ENCODE measurements at places on chromosomes 11 and 22.
A peak's percentile ranks its signal among the peaks of the same experiment; 100 is the strongest.

- DNase-seq: no peak
Measured at GRCh38 chr11:73496134-73496533, 101.8 kb downstream of the FAM168A start.

DNA sequence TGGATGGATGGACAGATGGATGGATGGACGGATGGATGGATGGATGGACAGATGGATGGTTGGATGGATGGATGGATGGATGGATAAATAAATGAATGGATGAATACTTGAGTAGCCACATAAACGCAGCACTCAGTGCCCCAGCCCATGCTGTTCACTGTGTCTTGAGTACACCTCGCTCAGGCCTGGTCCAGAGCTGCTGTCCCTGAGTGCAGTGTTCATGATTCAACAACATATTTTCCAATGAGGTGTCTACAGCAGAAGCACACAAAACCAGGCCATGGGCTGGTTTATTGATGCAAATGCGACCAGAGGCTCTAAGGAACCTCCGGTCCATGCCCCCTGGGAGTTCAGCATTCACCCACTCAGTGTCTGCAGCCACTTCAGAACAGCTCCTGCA lies 584.3 kb downstream of the BRD1 start:
- no peak for DNase-seq

DNA sequence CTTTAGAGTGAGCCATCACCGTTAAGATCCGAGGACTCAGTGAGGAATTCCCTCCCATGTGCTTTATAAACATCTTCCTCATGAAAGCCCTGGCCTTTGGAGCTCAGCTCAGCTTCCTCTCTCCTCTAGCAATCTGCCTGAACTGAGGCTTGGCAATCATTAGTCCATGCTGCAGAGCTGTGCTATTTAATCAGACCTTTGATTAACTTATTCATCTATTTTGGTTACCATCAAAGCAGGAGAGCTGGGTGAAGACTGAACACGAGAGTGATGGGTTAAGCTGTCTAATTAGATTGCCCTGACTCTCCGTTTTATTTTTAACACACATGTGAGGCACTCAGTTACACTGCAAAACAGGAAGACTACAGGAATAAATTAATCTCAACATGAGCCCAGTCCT lies 351.3 kb downstream of the LARGE1 start:
- no peak for DNase-seq

DNA sequence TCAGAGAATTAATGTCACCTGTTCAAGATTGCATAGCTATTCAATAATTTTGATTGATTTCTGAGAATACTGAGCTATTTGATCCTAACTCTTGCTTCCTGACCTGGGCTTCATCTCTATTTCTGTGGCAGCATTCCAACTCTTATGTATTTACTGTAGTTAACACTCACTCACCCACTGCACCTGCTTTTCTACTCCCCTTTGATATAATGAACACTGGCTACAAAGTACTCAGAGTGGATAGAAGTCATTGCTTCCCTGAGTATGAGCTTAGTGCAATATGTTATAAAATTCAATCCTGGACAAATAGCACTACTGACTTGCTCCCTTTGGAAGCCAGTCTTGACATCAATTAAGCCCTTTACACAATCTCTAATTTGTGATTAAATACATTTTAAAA lies 117.2 kb downstream of the APIP start:
- no peak for DNase-seq

- no peak for DNase-seq
Measured at GRCh38 chr11:7612661-7613393, 60.5 kb downstream of the CYB5R2 start.

DNA sequence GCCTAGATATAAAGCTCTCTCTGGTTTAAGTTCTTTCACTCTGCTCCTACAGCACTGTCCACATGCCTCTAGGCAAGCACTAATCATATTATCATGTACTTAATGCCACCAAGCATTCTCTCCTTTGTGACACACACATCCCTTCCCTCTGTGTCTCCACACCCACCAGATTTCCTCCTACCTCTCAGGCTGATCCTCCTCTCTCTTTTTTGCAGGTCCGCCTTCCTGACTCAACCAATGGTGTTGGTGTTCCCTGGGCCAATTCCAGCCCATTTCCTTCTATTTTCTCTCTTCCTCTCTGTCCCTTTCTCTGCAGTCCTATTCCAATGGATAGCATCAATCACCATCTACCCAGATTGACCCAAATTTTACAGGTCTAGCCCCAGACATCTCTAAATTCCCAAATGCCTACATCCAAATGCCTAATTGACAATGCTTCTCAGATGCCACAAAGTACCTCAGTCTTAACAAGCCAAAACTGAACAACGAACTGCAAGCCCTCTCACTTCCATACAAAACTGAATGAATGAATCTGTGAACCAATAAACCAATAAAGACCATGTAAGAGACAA lies 504 bp upstream of the ZNF215 start:
- DNase-seq: no peak

- DNase-seq: no peak
Measured at GRCh38 chr11:127493330-127494022, 492.9 kb upstream of the KIRREL3 start.

GRCh38 chr11:65274735-65275682 lies 13.2 kb downstream of the POLA2 start:
- no peak for DNase-seq

DNA sequence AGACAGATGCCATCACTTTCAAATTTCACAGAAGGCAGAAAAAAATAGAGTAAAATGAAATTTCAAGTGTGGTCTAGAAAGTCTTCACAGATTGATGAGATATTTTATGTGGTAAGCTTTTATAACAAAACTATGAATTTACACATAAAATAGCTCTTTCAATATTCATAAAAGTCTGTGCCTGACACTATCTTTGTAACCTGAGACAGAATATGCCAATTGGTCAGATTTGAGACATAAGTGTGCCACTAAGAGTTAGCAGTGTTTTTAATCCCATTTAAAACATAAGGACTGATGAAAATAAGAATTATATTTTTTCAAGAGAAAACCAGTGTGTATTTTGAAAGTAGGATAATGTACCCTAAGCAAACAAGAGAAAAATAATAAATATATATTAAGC lies 769.5 kb upstream of the LUZP2 start:
- no peak for DNase-seq

- DNase-seq: no peak
Measured at GRCh38 chr11:114236829-114237228, 59.4 kb upstream of the NNMT start.

DNA sequence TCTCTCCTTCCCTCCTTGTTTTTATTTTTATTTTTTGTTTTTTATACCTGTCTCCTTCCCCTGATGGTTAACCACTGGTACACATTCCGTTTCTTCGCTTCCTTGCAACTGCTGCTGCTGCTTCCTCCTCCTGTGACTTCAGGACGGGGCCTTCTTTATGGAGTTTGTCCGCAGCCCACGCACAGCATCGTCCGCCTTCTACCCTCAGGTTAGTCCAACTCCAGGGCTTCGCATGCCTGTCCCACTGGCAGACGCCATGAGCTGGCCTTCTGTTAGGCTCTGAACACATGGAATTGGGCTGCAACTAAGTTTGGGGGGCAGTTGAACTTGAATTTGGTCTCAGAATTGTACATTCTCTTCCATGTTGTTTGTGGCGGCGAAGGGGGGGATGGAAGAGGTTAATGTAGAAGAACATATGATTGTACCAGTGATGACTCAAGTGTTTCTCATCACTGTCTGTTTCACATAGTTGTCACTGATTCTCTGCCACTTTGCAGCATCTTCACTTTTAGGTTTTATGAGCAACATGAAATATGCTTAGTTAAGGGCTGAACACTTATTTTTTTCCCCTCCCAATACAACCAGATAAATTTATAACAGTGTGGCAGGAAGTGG lies 83.0 kb upstream of the YWHAH start:
- DNase-seq: no peak

GRCh38 chr11:118000850-118001228 lies 14.6 kb downstream of the IL10RA start:
- no peak for DNase-seq

- DNase-seq: no peak
Measured at GRCh38 chr11:106202935-106203620, 125.6 kb downstream of the AASDHPPT start.

- DNase-seq: no peak
Measured at GRCh38 chr11:128399251-128400121, 187.9 kb downstream of the ETS1 start.

DNA sequence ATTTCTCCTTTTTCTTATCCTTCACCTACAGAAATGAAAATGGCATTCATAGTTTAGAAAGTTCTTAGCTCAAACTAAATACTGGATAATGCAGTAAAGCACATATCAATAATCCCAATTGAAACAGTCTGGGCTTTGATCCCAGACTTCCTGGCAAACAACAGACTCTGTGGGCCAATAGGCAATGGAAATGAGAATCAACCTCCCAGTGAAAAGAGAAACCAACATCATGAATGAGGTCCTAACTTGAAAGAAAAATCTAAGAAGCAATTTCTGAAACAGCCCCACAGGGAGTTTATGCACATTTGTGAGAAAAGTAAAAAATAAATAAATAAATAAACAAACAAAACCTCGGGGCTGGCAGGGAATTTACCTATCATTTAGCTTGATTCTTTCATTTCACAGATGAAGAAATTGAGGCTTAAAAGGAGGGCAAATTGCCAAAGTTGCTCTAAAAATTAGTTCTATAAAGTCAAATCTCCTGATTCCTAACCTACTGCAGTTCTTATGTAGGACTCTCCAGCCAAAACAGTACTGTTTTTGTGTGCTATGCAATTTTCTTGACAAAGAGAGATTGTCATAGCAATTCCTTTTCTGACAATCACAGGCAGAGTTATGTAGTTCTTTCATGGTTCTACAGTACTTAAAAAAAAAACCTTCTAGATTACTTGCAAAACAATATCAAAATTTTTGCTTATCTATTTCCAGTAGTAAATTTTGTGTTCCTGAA lies 265.8 kb downstream of the GRM5 start:
- no peak for DNase-seq

DNA sequence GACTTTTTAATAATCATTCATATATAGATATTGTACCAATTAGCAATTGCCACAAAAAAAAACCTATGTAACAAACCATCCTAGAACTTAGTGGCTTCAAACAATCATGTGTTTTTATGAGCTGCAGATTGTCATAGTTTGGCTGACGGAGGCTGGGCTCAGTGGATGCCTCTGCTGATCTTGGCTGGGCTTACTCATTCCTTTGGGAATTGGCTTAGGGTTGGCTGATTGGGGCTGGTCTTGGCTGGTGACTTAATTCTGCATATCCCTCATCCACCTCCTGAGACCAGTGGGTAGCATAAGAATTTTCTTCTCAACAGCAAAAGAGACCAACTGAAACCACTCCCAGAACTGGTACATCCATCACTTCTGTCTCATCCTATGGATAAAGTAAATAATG lies 57.9 kb upstream of the PHF21B start:
- no peak for DNase-seq

- peak; percentile 63 for DNase-seq
Measured at GRCh38 chr22:50105208-50106100, 15.6 kb downstream of the MOV10L1 start.

GRCh38 chr11:88202498-88202897 lies 27.3 kb upstream of the RAB38 start:
- no peak for DNase-seq

DNA sequence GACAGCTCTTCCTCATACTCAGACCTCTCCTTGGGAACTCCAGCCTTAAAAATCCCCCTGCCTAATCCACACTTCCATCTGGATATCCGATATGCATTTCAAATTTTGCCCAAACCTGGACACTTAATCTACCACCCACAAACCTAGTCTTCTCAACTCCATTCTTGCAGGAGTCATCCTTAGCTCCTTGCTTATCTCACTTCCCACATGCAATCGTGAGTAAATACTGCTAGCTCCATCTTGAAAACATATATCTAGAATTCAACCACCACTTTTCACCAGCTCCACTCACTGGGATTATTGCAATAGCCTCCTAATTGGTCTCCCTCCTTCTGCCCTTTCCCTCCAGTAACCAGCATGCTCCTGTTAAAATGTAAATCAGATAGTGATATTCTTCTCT lies 2.6 kb upstream of the MYOD1 start:
- no peak for DNase-seq

DNA sequence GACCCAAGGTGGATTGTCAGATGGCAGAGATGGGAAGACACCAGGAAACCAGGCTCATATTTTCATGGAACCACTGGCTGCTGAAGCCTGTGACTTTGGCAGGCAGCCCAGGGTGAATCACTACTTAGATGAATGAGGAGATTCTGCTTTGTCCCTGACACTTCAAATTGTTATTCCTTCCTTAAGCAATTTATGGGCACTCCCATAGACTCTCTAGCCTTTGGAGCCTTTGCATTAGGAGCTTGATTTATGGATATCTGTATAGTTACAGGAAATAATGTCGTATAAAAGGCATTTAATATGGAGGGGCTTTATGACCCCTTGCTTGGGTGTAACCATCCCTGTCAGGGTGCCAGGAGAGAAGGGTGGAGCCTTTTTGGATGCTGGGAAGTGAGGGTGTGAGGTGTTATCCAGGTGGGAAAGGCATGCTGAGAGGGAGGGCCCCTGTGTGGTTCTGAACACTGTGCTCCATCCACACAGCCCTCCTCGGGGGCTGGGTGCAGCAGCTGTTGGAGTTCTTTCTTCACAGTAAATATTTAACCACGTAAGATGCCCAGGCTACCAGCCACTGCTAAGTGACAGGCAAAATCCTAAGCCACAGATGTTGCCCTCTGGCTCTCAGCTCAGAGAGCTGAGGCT lies 35.3 kb downstream of the IL18 start:
- peak; percentile 60 for DNase-seq

DNA sequence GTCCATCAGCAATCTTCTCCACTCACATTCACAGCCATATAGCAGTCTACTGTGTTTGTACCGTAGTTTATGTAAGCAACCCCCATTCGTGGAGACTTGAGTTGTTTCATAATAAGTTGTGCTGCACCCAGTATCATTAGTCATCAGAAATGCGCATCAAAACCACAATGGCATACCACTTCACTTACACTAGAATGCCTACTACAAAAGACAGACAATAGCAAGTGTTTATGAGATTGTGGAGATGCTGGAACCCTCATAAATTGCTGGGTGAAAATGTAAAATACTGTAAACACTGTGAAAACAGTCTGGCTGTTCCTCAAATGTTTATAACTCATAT lies 133.3 kb downstream of the ATXN10 start:
- peak; percentile 92 for DNase-seq

DNA sequence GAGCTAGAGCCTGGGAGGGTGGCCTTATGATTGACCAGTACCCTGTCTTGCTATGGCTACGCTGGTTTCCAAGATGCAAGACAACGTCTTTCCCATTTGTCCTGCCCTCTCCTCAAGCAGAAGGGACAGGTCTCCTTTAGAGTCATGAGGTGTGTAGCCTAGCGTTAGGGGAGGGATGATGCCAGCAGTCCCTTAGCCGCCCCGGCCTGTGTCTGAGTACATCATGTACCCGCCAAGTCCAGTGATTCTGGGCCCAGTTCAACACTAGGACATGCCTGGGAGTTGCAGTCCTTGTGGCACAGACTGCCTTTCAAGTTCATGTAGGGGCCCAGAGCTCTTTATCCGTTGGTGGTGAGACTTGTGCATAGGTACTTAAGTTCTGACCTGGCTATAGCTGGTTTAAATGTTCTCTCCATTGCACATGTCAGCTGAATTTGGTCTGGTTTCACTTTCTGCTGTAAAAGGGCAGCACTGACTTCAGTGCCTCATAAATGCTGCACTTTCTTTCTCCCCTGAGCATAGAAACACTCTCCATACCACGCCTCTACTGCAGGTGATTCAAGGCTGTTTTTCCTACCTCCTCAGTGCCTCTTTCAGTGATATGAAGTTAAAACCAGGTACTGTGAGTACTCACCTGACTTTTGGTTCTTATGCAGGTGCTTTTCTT lies 151.1 kb downstream of the METTL15 start:
- no peak for DNase-seq
